ENCODE measurements at places on chromosomes 6 and 20.

DNA sequence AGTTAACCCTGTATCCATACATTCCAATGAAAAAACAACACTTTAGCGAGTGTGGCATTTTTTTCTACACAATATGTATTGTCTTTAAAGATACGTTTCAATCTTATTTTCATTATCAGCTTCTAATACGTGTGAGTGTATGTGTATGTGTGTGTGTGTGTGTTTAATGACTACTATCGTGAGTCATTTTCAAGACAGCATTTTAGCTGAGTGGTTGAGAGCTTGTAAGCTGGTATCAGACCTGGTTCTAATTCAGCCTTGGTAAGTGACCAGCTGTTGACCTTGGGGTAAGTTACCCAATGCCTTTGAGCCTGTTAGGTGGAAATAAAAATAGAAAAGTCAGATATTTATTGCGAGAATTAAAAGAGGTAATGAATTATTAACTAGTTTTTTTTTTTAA is 320.0 kb upstream of the NT5E start:
- DNase-seq: no peak

- no peak for DNase-seq
Measured at GRCh38 chr20:51381557-51381956, 161.0 kb downstream of the NFATC2 start.

GRCh38 chr6:13566500-13566899 is 7.9 kb upstream of the SIRT5 start:
- no peak for DNase-seq

DNA sequence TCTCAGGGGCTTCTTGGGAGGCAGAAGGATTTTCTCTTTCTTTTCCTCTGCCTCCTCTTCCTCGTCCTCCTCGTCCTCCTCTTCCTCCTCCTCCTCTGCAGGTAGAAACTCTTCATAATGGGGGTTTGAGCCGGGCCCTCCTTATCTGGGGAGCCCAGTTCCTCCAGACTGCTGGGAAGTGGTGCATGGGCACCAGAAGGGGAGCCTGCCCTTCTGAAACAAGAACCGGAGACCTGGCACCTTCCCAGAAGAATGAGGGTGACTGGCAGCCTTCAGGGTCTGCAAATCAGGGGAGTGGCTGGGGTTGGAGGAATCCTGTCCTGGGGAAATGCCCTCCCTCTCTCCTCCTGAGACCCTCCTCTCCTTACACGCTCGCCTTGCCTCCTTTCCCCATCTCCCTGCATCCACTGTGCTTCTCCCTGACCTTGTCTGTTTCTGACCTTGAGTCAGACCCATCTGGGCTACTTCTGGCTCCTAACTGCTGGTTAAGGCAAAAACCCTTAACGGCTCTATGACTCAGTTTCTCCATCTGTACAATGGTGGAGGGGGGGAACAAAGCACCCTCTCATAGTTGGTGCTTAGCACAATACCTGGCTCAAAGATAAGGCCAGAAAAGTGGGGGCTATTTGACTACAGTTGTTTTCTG is 1.7 kb downstream of the TULP1 start:
- no peak for DNase-seq

GRCh38 chr6:142802124-142802523 is 142.9 kb downstream of the HIVEP2 start:
- no peak for DNase-seq

DNA sequence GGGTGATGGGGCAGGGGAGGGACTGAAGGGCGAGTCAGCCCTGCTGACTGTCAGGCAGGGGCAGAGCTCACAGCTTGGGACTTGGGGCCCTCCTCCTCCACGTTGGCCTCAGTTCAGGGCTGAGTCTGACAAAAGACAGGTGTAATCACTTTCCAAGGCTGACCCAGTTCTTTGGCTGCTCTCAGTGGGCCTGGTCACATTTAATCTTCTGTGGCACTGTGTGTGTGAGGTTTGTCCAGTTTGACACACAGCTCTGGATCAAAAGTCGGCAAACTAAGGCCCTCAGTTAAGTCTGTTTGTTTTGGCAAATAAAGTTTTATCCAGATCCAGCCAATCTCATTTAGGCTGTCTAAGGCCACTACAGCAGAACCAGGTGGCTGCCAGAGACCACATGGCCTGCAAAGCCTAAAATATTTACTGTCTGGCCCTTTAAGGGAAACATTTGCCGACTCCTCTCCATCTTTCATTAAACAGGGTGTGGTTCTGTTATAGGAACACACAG is 5.1 kb upstream of the MAP1LC3A start:
- no peak for DNase-seq

DNA sequence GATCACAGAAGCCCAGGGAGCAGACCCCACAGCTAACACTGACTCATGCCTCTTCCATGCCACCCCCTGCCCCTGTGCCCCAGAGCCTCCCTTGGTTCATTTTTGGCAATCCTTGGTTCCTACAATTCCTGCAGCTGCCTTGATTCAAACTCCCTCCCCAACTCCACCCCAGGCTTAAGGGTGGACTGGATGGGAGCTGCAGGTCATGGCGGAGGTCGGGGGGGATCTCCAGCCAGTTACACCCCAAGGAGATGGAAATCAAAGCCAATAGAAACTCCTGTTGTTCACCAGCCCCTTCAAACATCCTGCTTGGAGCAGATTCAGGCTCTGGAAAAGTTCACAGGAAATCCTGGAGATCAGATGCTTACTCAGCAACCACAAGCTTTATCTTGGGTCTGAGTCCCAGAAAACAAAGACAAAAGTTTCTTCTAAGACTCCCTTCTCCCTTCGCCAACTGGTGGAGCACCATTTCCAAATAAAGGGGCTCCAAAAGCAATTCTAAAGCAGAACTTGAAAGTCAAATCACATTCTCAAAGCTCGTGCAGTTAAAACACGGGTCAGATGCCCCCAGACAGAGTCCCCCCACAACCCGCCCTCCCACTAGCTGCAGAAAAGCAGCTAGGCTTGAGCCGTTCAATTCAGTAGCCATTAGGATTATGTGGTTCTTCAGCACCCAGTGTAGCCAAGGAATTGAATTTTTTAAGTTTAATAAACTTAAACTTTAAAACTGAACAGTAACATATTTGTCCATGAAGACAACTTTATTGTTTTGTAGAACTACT is 149.5 kb downstream of the ANKRD60 start:
- DNase-seq: no peak

GRCh38 chr6:63844287-63844686 is 208.7 kb downstream of the PHF3 start:
- no peak for DNase-seq

- no peak for DNase-seq
Measured at GRCh38 chr6:139020689-139021088, 7.9 kb upstream of the ABRACL start.

- DNase-seq: no peak
Measured at GRCh38 chr6:104689551-104690205, 170.0 kb downstream of the HACE1 start.

GRCh38 chr20:63602321-63602720 is 24.6 kb downstream of the GMEB2 start:
- no peak for DNase-seq

GRCh38 chr6:10591422-10592160 is 70.4 kb downstream of the GCNT2 start:
- no peak for DNase-seq
